ENCODE measurements at places on chromosomes 7 and 10.

DNA sequence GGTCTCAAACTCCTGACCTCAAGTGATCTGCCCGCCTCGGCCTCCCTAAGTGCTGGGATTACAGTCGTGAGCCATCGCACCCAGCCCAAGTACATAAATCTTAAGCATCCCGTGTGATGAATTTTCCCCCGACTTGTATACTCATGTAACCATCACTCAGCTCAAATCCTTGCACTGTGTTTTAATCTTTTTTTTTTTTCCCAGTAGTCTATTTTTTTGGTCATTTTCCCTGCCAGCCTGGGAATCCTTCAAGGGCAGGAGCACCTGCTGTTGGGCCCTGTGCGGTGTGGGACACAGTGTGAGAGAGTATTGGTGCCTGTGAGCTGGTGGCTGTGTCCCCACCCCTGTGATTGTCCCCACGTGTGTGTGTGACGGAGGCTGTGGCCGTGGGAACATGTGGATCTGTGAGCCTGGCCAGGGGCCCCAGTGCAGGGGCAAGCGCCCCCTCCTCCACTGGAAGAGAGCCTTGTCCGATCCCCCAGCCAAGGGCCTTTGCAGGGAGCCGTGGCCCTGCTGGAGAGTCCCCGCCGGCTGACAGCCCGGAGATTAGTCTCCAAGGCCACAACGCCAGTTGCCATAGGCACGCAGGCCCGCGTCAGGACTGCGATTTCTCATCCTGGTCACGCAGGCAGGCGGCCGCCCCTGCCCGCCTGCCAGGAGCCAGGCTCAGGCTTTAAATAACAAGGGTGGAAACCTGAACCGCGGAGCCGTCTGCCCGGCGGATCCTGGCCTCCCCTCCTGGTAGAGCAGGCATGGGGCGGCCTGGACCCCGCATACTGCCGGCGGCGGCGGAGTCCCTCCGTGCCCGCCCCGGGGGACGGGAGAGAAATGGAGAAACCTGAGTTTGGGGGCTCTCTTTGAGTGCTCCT, 26.5 kb downstream of the GTF2IRD1 start:
- no peak for DNase-seq

- no peak for DNase-seq
Observed at GRCh38 chr7:156533964-156534363, 106.6 kb upstream of the RNF32 start.

- no peak for DNase-seq
Observed at GRCh38 chr10:96511044-96511945, 2.4 kb downstream of the TLL2 start.

DNA sequence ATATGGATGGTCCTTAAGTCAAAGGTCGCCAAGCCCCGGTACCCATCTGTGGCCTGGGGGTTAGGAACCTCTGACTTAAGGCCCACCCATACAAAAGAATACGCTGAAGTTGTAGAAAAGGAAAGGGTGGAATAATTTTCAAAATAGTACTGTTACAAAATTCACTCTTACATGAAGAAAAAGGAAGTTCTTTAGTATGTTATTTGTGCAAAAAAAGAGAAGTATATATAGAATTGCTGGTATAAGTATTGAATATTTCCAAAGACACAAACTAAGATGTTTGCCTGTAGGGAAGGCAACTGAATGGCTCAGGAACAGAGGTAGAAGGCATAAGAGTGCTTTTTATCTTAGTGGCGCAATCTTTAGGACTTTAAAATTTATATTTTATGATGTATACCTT, 78.7 kb downstream of the PRLHR start:
- no peak for DNase-seq

DNA sequence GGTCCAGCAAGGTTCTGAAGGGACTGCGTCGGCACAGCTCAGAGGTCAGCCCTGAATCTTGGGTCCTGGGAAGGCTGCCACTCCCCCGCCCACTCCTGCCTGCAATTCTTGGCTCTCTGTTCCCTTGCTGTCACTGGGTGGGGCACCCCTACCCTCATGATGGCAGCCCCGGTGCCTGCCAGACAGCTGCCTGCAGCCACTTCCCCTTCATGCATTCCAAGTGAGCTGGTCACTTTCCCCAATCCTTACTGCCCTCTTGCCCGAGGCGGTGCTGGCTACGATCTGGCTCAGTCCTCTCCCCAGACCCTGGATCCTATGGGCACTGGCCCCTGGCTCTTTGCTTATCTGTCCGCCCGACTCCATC, 14.2 kb downstream of the MYL10 start:
- DNase-seq, result no peak

DNA sequence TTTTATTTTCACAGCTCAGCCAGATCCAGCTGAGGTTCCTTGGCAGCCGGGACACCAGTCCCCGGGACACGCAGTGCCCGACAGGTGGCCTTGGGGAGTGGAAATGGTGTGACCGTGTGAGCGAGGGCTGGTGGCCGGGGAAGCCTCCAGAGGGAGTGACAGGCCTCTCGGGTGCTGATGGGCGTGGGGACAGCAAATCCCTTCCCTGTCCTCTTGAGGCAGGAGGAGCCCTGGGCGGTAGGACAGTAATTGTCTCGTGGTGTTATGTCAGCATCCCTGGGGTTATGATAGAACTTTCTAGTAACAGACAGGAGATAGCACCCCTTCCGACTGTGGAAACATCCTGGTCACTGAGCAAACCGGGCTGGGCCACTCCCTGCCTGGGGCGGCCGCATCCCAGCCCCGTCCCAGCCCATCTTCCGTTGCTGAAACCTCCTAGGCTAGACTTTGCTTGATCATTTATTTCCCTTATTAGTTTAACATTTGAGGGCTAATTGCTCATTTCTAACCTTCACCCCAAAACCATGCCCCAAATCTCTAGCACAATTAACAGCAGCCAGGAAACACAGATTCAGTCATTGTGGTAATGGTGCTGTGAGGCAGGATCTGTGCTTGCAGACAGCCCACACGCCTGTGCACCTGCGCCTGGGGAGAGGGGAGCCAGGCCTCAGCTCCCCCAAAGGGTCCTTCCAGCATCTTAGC, 63.3 kb downstream of the ELFN1 start:
- no peak for DNase-seq

GRCh38 chr7:55055479-55055878, 36.7 kb downstream of the EGFR start:
- no peak for DNase-seq

GRCh38 chr7:155338632-155339320, 41.1 kb downstream of the INSIG1 start:
- peak; percentile 26 for DNase-seq

DNA sequence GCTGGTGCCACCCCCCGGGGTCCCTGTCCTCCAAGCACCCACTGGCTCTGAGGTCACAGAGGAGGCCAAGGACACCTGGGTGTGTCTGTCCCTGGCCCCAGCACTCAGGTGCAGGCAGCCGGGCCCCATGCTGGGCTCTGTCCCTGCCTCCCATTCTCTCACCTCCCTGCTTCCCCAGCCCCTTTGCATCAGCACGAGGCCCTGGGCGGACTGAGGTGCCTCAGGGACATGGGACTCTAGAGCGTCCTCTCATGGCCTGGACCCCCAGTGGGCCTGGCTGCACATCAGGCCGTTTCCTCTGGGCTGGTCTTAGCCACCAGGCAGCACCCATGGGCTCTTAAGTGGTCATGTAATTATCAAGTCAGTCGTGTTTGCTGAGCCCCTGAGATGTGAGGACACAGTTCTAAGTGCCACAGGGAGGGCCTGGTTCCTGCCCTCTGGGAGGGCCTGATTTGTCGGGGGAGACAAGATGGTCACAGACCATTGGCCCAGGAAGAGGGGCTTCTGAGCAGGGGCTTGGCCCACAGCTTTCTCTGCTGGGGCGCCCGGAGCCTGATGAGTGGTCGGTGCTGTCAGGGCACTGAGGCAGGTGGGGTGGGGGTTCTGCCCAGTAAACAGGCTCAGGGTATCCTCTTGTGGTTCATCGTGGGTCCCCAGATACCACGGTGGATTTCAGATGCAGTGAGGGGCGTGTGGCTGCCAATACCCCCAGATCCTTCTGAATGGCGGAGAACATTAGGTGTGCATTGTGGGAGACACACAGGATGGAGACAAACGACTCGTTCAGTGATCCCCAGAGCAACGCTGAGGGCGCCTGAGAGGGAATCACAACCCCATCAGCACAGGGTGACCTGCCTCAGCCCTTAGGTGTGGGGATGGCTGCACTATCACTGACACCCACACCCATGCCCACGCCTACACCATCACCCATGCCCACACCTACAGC, 152.5 kb downstream of the WDR37 start:
- no peak for DNase-seq

DNA sequence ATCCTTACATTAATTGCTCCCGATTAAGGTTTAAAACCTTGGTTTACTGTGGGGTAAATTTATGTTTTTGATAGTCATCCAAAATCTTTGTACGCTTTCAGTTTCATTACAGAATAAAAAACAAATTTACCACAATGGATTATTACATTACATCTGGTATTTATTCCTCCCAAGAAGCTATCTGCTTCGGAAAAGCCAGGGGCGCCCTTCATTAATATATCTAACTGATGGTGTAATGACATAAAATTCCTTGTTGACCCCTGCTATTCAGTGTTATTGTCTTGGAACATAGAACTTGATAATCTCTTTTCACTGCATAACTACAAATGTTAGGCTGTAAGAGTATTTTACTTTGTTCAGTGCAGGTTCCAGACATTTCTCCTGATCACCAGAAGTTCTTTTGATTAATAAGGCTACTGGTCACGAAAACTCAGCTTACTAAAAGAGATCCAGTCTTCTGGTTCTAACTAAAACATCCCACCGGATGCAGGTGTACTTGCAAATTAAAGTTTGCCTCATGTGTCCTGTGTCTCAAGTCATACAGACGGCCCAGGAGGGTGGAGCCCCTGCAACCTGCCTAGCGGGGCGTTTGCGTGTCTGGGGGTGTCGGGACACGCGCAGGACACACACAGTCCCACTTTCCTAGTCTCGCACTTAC, 581 bp upstream of the GLCCI1 start:
- DNase-seq, result no peak

DNA sequence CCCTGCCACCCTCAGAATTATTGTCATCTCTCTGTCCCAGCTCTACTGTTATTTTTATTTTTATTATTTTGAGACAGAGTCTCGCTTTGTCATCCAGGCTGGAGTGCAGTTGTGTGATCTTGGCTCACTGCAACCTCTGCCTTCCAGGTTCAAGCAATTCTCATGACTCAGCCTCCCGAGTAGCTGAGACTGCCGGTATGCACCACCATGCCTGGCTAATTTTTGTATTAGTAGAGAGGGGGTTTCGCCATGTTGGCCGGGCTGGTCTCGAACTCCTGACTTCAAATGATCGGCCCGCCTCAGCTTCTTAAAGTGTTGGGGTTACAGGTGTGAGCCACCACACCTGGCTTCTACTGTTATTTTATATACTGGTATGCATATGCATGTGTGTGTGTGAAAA, 11.0 kb downstream of the CALHM2 start:
- DNase-seq, result no peak

DNA sequence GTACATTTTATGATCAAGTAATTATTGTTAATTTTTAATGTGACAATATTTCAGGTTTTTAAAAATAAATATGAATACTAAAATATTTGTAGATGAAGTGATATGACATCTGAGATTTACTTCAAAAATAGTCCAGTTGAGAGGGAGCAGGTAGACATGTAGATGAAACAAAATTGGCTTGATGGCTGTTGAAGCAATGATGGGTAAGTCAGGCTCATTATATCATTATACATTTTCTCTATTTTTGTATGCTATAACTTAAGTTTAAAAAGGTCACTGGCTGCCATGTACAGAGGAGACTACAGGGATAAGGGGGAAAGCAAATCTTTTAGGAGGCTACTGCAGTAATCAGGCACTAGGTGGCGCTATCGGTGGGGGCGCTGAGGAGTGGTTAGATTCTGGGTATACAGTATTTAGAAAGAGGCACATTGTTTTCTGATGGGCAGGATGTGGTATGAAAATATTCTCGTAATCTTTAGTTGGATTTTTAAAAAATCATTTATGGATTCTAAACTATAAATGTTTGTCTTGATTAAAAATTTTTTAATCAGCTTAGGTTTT, 189.8 kb upstream of the IMMP2L start:
- peak; percentile 45 for DNase-seq

DNA sequence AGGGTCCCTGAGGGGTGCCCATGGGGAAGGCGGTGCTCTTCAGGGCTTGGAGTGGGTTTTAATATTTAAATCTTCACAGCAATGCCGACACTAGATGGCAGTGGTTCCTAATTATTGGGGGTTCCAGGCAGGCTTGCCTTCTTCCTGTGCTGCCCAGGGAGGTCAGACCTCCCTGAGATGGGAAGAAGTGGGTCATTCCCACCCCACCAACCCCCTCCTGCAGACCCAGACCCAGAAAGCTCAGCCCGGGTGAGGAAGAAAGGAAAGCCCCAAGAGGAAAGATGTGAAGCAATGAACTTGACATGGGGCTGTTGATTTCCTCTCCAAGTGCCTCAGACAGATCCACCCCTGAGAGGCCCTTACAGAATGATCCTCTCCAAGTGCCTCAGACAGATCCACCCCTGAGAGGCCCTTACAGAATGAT, 85.1 kb upstream of the LANCL2 start:
- peak; percentile 41 for DNase-seq

- no peak for DNase-seq
Observed at GRCh38 chr7:69643708-69644445, 45.6 kb downstream of the AUTS2 start.

DNA sequence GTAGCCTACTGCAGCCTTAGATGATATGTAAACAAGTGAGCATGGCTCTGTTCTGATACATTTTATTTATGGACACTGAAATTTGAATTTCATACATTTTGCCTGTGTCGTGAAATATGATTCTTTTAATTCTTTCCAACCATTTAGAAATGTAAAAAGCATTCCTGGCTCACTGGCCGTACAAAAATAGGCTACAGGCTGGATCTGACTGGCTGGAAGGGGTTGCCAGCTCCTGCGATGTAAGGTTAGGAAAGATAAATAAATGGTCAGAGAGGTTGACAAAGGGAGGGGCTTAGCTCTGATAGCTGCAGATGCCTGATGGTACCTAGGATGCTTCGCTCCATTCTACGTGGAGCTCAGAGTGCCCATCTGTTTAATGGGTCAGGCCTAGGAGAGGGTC, 3.4 kb downstream of the ADCYAP1R1 start:
- DNase-seq, result no peak

DNA sequence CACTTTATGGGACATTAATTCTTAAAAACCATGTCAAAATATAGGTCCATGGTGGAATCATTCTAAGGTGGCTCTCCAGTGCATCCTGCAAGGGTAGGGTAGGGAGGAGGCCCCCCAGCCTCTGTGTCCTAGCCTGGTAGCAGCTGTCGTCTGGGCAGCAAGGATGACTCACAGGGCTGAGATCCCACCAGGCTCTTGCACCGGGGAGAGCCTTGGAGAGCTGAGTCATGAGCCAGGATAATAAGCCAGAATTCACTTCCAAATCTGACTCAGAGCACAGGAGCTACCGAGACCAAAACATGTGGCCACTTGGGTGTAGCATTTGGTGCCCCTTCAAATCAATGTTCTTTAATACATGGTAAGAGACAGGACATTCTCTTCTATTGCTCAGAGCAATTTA, 298.5 kb downstream of the NEBL start:
- DNase-seq, result no peak

DNA sequence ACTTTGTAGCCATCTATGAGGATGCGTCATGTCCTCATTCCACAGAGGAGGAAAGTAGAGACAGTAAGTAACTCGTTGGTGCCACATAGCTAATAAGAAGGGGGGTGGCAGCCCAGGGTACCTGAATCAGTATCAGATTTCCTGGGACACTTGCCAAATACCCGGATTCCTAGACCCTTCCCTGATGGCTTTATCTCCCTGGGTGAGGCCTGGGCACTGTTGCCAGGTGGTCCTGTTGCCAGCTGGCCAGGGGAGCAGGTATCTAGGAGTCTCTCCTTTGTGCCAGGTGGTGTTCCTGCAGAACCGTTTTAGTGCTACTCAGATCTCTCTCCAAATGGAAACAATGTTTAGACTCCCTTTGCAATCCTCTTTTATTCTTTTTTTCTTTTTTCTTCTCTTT, 12.7 kb downstream of the SLC29A3 start:
- no peak for DNase-seq

- DNase-seq, result no peak
Observed at GRCh38 chr10:852386-852785, 79.1 kb downstream of the LARP4B start.

All from stimulated activated CD4-positive, alpha-beta T cell treated with anti-CD3 and anti-CD28 coated beads, Interleukin-4, amount 100 ng/mL, for 4 hours (primary cell).